ENCODE measurements at places on chromosomes 3 and 15.

GRCh38 chr3:152375546-152375945 is 106.8 kb downstream of the MBNL1 start:
- DNase-seq: peak; percentile 42

- peak; percentile 13 for DNase-seq
Observed at GRCh38 chr15:29090617-29091466, 178.8 kb downstream of the NSMCE3 start.

DNA sequence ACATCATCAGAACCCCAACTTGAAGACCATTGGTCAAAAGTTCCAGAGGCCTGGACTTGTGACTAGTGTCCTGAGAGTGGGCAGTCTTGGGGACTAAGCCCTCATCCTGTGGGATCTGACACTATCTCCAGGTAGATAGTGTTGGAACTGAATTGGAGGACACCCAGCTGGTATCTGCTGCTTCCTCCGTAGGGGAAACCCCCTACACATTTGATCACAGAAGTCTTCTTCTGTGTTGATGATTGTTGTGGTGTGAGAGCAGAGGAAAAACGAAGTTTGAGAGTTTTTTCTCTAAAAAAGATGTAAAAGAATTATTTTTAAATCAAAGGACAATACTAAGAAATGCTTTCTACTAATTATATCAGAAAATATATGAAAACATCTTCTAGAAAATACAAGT is 6.9 kb downstream of the NSMCE3 start:
- no peak for DNase-seq

- no peak for DNase-seq
Observed at GRCh38 chr3:47225310-47225906, 57.2 kb downstream of the KIF9 start.

DNA sequence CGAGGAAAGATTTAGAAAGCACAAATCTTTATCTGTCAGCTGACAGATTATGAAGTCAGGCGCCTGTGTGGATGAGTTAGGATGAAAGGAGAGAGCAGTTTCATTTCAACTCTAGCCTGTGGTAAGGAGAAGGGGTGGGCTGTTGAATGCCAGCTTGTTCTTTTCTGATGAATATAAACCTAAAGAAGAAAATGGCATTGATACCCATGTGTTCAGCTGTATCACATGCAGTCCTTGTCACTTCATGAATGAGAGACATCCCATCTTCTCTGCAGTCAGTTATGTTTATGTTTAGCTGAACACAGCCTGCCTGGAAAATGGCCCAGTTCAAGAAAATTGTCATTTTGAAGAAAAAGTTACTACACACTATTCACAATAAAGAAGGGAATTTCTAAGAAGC is 345.7 kb upstream of the RBMS3 start:
- no peak for DNase-seq

DNA sequence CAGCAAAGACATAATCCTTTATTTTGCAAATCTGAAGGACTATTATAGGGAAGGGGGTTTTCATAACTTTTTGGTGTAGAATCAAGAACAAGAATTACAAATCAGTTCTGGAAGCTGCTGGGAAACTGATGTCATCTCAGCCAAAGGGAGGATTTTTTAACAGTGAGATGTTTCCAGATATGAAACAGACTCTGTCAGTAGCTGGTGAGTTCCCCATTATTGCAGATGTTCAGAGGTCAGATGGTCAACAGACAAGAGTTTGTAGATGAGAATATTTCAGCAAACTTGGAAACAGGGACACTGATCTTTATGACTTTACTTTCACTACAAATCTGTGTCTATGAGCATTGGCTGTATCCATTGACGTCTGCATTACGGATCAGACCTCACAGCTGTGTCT is 71.9 kb upstream of the LPP start:
- no peak for DNase-seq

GRCh38 chr15:88995449-88995848 is 82.3 kb upstream of the MFGE8 start:
- DNase-seq: no peak

DNA sequence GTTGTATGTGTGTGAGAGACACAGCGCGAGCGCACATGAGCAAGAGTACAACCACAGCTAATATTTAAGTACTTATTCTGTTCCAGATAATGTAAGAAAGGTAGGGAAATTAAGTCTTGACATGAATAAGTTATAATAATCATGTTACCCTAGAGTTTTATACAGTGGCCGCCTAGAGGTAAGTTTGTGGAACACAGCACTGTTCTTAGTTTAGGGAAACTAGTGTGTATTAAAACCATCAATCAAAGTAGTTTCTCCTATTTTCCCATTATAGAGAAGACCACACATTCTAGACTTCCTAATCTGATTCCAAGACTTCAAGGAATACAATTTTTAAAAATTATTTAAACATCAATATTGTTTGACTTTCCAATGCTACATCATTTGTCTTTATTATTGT is 9.5 kb downstream of the ALDH1A2 start:
- DNase-seq: no peak

- no peak for DNase-seq
Observed at GRCh38 chr15:63595065-63595464, 2.1 kb upstream of the FBXL22 start.

DNA sequence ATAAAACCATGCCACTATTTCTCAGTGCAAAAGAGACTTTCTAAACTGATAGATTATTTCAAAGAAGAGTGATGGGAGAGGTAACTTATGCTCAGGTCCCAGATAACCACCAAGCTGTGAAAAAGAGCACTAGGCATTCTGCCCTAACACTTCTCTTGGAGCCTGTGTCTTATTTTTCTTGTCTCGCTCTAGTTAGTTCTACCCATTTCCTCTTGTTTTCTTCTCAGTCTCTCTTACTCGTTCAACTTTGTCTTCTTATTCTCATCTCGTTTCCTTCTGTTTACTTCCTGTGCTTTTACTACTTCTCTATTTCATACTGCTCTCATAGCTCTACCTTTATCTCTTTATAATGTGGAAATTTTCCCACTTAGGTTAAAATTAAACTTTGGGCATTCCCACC is 91.8 kb upstream of the CGNL1 start:
- no peak for DNase-seq

- DNase-seq: no peak
Observed at GRCh38 chr15:52206446-52206845, 15.3 kb upstream of the GNB5 start.

- DNase-seq: no peak
Observed at GRCh38 chr15:92545996-92546395, 109.6 kb downstream of the FAM174B start.

GRCh38 chr3:160365869-160366522 is 33.0 kb downstream of the IFT80 start:
- no peak for DNase-seq

DNA sequence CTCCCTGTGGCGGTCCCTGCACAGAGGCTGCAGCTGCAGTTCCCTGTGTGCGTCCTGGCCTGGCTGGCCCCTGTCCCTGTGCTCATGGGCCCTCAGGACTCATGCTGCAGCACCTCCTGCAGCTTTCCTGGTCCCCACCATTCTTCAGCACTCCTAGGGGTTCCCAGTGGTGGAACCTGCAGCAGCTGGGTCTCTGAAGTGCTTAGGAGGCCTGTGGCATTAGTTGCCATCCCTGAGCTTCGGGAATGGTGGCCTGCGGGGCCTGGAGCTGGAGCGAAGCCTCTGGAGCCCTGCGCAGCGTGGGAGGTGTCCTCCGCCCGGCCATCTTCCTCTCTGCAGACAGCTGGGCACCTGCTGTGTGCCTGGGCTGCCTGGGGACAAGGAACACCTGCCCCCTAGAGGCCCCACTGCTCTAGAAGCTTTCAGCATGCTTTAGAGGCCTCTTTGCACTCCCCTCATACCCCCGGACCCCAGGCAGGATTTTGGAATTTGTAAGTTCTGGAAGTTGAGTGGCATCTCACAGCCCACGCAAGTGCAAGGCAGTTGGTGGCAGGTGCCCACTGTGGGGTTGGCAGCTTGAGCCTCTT is 13.1 kb downstream of the PLXNA1 start:
- no peak for DNase-seq

- DNase-seq: no peak
Observed at GRCh38 chr3:182105875-182106274, 394.1 kb downstream of the SOX2 start.

- no peak for DNase-seq
Observed at GRCh38 chr3:193574488-193575070, 18.4 kb upstream of the OPA1 start.

DNA sequence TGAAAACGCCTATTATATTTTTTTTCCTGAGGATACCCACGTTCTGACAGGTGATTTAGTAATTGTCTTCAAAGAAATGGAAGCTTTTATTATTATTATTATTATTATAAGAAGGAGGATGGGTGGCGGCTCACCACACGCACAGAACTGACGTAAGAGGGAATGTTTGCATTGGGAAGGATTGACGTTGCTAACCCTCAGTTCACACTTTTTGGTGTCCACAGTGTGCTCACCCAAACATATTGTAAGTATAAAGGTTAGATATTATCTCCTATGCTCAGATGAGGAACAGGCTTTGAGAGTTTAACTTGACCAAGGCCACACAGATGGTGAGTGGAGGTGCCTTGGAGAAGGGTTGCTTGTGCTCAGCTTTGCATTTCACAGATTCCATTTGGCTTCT is 533.5 kb upstream of the TBL1XR1 start:
- no peak for DNase-seq

DNA sequence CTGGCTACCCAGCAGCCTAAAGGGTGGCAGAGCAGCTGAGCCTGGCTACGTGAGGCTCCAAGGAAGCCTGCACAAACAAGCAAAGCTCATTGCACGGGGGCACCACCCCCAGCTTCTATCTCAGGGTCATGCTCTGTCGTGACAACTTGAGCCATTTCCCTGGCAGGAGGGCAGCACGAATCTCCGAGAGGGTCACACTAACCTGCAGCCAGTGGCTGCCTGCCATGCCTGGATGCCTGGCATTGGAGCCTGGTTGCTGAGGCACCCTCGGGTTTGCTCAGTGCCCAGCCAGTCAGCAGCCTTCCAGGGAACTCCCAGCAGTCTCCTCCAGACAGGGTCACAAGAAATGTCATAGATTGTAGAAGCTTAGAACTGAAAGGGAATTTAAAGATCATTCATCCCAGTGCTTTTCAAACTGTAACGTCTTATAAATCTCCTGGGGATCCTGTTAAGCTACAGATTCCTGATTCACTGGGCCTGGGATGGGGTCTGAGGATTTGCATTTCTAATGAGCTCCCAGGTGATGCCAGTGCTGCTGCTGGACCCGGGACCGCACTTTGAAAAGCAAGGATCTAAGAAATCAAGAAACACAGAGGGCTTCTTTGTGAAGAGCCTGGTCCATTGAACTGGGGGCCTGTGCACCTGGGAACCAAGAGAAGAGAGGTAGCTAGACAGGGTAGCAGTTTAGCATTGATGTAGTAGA is 48.4 kb downstream of the TMEM266 start:
- no peak for DNase-seq

- DNase-seq: no peak
Observed at GRCh38 chr15:66404532-66404931, 17.8 kb downstream of the MAP2K1 start.

GRCh38 chr3:38283810-38284755 is 2.0 kb downstream of the SLC22A14 start:
- no peak for DNase-seq

GRCh38 chr3:28207000-28207733 is 34.3 kb upstream of the CMC1 start:
- DNase-seq: no peak

GRCh38 chr3:122920986-122921385 is 106.6 kb downstream of the SEMA5B start:
- no peak for DNase-seq

- DNase-seq: no peak
Observed at GRCh38 chr3:20405231-20405630, 219.2 kb upstream of the SGO1 start.

- DNase-seq: peak; percentile 56
Observed at GRCh38 chr3:170144437-170144843, 37.1 kb downstream of the PHC3 start.

GRCh38 chr3:72191209-72191960 is 406.4 kb upstream of the PROK2 start:
- DNase-seq: no peak

DNA sequence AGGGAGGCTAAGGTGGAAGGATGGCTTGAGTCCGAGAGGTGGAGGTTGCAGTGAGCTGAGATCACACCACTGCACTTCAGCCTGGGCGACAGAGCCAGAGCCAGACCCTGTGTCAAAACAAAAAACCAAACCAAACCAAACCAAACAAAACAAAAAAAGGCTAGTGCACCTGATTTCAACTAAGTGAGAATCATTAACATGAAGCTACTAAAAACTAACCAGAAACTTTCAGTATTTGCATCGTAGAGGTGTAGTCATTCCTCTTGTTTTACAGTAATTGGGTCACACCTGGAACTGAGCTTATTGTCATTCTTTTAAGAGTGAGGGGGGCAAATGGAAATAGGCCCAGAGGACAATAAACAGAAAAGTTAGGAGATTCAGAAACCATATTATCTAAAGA is 58.5 kb downstream of the ST6GAL1 start:
- no peak for DNase-seq

GRCh38 chr3:79041621-79042020 is 726.2 kb downstream of the ROBO1 start:
- no peak for DNase-seq

- DNase-seq: no peak
Observed at GRCh38 chr3:67535006-67535405, 119.4 kb downstream of the SUCLG2 start.

- no peak for DNase-seq
Observed at GRCh38 chr3:155238845-155239244, 54.6 kb downstream of the STRIT1 start.

DNA sequence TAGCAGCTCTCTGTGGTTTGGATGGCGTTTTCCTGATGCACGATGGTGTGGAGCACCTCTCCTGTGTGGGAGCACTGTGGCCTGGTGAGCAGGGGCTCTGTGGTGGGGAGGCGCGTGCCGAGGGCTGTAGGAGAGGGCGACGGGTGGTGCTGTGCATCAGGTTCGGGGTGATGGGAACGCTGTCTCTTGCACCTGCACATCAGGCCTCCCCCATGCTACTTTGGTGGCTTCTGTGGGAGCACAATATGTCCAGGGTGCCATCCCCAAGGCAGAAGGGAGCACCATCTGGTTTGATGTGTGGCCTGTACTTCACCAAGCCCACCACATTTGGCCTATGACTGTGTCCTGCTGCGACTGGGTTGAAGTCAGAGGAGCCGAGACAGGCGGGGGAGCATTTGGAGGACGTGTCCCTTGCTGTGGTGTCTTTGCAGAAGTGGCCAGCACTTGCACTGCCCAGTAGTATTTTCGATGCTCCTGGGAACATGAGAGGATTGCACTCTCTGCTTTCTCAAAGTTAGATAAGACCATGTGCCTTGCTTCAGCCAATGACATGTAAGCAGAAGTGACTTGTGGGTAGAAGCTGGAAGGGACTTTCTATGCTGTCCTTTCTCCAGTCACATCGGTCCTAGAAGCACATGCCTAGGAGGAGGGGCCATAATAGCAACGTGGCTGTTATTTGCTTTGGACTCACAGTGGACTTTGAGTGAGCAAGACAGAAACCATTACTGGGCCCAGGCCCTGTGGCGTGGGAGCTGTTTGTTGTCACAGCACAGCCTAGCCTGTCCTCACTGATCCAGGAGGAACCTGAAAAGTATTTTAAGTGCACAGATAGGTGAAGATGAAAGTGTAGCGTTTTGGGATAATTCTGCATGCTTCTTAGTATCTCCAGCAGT is 72.1 kb downstream of the APBA2 start:
- no peak for DNase-seq

- DNase-seq: no peak
Observed at GRCh38 chr15:32956006-32956405, 238.2 kb downstream of the GREM1 start.

All from hematopoietic multipotent progenitor cell treated with erythropoietin and hydrocortisone succinate and interleukin-3 and kit ligand, for 17 days (in vitro differentiated cells).